Kidney glomerular epithelial cell (primary cell): ENCODE measurements at places on chromosomes 11 and 22.

DNA sequence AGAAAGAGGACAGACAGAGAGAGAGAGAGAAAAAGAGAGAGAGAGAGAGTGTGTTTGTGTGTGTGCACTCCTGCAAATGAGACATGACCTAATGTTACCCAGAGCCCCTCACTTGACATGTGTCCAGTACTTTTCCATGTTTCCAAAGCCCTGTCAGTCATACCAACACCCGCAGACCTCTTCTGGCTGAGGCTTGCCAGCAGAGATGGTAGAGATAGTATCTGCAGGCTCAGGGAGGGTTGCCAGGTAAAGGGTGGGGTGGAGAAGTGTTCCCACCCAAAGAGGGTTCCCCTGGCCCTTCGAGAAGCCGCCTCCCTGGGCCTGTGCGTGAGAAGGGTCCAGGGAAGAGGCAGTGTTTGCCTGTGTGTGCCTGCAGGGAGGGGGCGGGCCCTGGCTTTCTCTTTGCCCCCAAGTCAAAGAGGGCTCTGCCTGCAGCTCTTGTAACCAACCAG, 40.7 kb downstream of the POU2F3 start:
- no peak for DNase-seq

DNA sequence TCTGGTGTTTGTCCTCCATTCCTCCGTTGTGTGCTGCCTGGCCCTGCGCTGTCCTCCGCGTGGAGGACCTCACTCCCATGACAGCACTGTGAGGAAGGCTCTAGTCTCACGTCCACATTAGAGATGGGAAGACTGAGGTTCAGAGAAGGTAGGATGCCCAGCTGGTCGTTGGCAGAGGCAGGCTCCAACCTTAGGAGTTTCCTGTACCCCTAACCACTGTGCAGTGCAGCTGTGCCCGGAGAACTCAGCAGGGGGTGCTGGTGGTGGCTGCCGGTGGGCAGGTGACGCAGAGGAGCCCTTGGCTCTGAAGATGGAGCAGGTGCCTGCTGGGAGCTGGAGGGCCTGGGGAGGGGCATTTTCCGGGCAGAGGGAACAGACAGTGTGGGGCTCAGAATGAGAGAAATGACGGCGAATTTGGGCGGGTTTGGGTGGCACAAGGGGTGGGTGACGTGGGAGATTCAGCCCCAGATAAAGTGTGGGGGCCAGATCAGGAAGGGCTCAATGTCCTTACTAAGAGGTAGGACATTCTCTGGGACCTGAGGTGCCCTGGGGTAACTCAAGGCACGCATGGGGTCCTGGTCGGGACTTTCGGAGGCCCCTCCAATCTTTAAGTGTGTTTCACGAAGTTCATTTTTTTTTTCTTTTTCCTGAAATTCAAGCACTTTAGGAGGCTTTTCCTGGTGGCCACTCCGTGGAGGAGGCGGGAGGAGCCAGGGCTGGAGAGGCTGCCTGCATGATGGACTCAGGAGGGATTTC, 535.0 kb downstream of the TBC1D22A start:
- DNase-seq, result no peak

DNA sequence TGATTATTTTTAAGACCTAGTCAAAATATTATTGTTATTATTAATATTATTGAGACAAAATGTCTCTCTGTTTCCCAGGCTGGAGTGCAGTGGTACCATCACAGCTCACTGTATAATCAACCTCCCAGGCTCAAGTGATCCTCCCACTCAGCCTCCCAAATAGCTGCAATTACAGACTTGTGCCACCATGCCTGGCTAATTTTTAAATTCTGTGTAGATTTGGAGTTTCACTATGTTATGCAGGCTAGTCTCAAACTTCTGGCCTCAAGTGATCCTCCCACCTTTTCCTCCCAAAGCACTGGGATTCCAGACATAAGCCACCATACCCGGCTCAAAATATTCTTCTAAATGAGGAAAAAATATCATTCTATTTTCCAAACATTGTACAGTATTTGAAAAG, 37.0 kb downstream of the SLC36A4 start:
- peak; percentile 17 for DNase-seq

DNA sequence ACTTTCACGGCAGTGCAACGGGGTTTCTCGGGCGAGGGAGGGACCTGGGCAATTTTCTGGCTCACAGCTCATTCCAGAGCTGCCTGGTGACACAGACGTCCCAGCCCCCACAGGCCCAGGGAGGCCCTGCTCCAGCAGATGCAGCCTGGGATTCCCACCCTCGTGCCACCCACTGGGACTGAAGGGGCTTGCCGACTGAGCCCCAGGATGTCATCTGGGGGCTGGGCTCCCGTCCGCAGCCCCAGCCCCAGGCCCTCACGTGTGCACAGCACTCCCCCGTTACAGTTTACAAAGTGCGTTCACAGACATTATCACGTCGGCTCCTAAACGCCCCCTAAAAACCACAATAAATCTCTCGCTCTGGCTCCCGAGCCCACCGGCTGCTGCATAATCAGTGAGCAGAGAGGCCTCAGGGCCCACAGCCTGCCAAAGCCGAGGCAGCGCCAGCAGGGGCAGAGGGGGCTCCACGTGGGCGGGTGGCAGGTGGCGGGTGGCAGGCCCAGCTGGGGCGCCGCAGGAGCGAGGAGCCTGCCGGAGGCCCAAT, 76.9 kb upstream of the TCF20 start:
- DNase-seq, result no peak

DNA sequence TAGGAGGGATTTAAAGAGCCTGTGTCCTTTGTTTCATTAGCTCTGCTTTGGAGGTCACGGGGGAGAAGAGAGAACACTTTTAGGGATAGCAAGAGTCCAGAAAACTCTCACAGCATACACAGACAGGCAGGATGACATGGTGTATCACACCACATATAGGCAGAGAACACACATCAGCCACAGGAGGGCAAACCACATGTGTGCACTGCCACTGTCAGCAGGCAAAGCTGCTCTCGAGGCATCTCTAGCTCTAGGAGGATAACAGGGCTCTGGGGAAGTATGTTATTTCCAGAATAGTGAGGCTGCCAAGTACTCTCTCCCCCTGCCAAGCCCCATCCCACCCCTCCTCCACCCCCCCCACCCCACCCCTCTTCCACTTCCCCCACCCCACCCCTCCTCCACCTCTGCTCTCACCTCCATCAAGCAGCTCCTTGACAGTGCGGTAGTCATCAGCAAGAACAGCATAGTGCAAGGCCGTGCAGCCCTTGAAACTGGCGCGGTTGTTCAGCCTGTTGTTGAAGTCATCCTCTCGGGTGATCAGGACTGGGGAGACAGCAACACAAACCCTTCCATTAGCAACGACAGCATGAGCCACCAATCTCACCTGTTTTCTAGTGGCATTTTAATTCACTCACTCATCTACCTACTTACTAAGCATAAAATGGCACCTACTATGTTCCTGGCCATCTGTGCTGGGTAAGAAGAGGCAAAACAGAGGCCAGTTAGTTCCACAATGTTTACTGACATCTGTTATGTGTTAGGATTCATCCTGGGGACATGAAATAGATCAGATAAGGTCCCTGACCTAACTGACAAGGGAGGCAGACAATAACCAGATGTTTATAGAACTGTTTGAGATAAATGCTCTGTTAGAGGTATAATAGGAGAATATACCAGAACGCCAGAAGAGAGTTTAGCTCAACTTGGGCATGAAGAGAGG, 75.6 kb downstream of the CLPB start:
- DNase-seq, result no peak

- DNase-seq, result no peak
Observed at GRCh38 chr11:77879218-77879617, 58.3 kb downstream of the AAMDC start.

- DNase-seq, result no peak
Observed at GRCh38 chr22:30561402-30562189, 12.9 kb downstream of the GAL3ST1 start.

GRCh38 chr11:36499315-36499714, 10.8 kb downstream of the TRAF6 start:
- DNase-seq, result no peak

GRCh38 chr11:3202305-3202704, 16.3 kb downstream of the MRGPRG start:
- no peak for DNase-seq

DNA sequence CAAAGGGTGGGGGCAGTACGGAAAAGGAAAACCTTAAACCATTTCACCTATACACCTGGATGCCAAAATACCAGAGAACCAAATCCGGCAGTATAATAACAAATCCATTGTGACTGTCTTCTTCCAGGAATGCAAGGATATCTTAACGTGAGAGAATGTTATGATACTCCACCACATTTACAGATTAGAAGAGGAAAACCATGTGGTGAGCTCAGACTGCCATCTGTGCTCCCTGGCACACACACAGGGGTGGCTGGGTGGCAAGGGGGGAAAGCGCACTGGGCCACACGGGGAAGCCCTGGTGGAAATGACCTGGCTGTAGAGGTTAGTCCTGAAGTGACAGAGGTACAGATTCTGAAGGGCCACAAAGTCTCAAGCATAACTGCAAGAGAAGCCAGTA, 9.9 kb downstream of the EIF1AD start:
- DNase-seq, result no peak

GRCh38 chr11:119192111-119192510, 6.8 kb downstream of the NHERF4 start:
- no peak for DNase-seq

DNA sequence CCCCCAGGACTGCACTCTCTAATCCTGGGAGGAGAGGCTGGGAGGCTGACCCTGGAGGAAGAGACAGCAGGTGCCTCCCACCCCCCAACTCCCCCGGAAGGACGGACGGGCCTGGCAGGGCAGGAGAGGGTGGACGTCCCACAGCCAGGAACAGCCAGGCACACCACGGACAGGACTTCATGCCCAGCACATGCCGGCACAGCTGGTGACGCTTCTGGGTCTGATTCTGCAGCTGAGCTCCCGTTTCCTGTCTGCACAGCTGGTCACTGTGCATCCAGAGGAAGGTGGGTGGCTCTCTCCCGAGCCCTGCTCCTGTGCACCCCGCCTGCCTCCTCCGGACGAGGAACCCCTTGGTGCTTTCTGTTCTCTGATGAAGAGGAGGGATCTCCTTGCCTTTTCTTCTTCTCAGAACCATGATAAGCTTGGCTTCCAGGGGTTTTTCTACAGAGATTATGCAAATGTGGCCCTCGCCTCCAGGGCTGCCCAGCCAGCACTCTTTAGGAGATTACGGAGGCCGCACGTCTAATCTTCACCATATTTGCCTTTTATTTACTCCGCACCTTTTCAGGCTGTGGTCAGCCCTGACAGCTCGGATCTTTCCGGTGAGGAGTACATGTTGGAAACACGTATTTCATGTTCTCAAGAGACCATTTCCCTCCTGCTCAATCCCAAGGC, 1295.8 kb downstream of the BRD1 start:
- DNase-seq, result no peak

DNA sequence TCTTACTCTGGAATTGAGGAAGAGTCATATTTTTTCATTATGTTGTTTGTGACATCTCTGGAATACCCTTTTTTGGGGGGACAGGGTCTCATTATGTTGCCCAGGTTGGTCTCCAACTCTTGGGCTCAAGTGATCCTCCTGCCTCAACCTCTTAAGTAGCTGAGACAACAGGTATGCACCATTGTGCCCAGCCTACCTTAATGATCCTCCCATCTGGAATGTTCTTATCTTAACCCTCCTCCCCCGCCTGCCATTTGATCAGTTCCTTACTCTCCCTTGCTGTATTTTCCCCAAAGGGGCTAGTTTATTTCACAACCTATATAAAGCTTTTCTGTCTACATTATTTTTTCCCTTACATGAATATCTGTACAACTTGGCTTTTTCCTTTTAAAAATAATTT, 594.7 kb downstream of the METTL15 start:
- DNase-seq, result no peak

GRCh38 chr11:15859411-15859810, 496.9 kb downstream of the SOX6 start:
- DNase-seq, result no peak

- no peak for DNase-seq
Observed at GRCh38 chr11:124748100-124748418, 4.0 kb downstream of the VSIG2 start.

DNA sequence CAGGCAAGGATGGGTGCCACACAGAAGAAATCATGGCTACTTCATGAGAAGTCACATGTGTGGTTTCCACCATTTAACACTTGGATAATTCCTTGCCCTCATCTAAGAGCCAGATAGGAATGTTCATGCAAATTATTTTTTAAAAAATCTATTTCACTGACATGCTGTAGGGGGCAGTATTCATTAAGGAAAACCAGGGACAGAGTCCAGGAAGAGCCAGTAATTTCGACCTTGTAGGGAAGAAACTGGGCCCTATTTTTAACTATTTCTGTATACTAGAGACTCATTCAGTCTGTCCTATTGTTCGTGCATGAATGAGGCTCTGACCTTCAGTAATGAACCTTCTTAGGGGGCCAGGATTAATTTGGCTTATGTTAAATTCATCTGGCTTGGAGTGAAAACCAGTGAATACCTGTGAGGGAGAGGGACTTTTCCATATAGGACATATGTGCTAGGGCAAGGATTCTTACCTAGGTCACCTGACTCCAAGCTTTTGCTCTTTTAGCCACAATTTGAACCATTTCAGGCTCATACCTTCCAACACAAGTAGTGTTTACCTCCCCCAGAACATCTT, 192.7 kb downstream of the NAV2 start:
- peak; percentile 57 for DNase-seq

DNA sequence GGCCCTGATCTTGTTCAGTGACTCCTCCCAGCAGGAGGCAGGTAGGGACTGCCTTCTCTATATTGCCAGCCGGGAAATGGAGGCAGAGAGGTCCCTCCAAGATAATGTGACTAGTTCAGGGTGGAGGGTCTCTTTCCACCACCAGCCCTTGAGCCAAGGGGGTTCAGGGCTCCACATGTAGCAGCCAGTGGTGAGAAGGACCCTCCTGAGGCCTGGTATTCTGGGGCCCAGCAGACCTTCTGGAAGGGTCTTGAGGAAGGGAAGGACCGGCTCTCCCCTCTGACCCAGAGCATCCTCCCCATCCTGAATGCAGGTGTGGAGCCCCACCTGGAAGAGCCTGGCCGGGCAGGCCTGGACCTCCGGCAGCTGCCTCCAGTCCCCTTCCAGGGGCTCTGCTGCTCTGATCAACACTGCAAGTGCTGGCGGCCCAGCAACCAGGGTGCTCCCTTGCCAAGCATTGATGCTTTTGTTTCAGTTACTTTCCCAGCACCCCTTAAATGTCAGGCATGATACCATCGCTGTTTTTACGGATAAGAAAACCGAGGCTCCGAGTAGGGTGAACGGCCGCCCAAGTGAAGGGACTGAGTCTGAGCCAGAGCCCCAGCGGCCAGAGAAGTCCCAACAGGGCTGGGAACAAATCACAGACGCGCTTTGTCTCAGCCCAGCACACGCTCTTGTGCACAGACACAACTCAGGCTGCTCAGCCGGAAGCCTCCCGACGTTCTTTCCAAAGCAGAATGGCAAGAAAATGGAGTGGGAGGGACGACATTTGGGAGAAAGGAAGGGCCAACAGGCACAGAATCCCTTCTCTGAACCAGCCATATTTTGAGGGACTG, 38.8 kb downstream of the DKK3 start:
- DNase-seq, result no peak

GRCh38 chr11:34427186-34427805, 11.4 kb upstream of the CAT start:
- DNase-seq, result peak; percentile 98
